ENCODE measurements at places on chromosomes 6 and 20. TPM values are rescaled to one million over a fixed set of nuclear protein-coding genes. Genes with fewer than 3 reads are reported as not detected.

GRCh38 chr20:35768731-35769664 is 2.8 kb upstream of the PHF20 start:
- H3K27me3 ChIP-seq = no peaks in the 10 kb centered on the region
- no peaks in the 10 kb centered on the region for H3K36me3 ChIP-seq
- DNase-seq = peak; percentile 99
- peaks cover 48% of the 10 kb centered on the region for H3K4me1 ChIP-seq
- peak overlapping the region; percentile 90 for H3K27ac ChIP-seq

DNA sequence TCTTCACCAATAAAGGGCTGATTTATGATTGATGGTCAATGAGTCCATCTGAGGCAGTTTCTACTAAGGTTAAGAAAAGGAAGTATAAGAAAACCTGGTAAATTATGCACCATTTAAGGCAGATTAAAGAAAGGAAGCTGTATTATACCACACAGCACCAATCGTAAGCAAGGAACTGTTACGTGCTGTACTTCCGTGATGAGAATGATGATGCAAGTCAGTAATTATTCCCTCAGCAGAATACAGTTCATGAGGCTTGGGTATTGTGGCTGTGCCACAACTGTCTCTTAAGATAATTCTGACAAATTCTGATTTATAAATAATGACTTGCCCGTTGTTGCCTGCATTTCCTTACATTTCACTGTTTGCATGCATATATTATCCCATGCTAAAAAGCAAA is 699.0 kb downstream of the HDGFL1 start:
- H3K36me3 ChIP-seq = no peaks in the 10 kb centered on the region
- no peak overlapping the region for H3K27ac ChIP-seq
- no peaks in the 10 kb centered on the region for H3K4me1 ChIP-seq
- DNase-seq = no peak

DNA sequence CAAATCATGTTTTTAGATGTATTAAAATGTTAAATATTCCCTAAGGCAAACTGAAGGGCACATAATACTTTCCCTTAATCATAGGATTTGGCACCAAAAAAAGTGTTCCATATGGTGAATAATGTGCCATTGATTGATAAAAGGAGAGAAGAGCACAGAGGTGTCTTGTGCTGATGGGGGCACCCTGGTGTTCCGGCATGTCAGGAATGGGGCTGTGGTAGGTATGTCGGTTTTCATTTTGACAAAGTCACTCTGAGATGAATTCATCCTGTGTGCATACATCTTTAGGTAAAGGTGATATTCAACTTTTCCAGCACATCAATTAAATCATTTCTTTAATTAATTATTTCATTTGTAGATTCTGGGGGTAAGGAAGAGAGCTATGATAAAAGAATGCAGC is 36.8 kb downstream of the CENPW start:
- no peaks in the 10 kb centered on the region for H3K4me1 ChIP-seq
- DNase-seq = no peak
- H3K4me3 ChIP-seq = no peak overlapping the region
- no peaks in the 10 kb centered on the region for H3K27me3 ChIP-seq
- H3K36me3 ChIP-seq = no peaks in the 10 kb centered on the region
- no peak overlapping the region for H3K27ac ChIP-seq

DNA sequence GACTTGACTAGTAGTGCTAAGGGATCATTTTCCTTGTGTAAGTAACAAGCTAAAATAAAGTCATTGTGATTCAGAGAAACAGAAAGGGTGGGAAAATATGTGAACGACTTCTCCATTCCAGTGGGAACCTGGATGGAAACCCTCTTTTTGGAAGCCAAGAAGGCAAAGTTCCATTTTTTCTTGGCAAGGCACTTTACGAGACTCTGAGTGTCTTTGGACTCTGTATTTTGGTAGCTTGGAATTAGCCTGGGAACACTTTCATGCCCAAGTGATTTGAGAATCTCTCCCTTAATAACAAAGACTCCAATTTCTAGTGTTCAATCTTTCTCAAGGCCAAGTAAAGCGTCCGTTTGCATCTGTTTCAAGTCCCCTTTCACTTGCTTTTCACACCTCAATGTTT is 100.5 kb upstream of the SASH1 start:
- no peak overlapping the region for H3K4me3 ChIP-seq
- peak; percentile 66 for DNase-seq
- peaks cover 7% of the 10 kb centered on the region for H3K4me1 ChIP-seq
- no peaks in the 10 kb centered on the region for H3K27me3 ChIP-seq
- H3K36me3 ChIP-seq = no peaks in the 10 kb centered on the region

- H3K4me1 ChIP-seq = peaks cover 74% of the 10 kb centered on the region
- peak overlapping the region; percentile 96 for H3K27ac ChIP-seq
- DNase-seq = no peak
- H3K4me3 ChIP-seq = no peak overlapping the region
- peaks cover 32% of the 10 kb centered on the region for H3K36me3 ChIP-seq
Measured at GRCh38 chr6:57180596-57180995, 8.5 kb downstream of the BAG2 start.

- no peaks in the 10 kb centered on the region for H3K4me1 ChIP-seq
- no peak overlapping the region for H3K4me3 ChIP-seq
- DNase-seq = no peak
- no peaks in the 10 kb centered on the region for H3K36me3 ChIP-seq
- H3K27ac ChIP-seq = no peak overlapping the region
Measured at GRCh38 chr20:45576995-45577394, 2.1 kb downstream of the WFDC8 start.

DNA sequence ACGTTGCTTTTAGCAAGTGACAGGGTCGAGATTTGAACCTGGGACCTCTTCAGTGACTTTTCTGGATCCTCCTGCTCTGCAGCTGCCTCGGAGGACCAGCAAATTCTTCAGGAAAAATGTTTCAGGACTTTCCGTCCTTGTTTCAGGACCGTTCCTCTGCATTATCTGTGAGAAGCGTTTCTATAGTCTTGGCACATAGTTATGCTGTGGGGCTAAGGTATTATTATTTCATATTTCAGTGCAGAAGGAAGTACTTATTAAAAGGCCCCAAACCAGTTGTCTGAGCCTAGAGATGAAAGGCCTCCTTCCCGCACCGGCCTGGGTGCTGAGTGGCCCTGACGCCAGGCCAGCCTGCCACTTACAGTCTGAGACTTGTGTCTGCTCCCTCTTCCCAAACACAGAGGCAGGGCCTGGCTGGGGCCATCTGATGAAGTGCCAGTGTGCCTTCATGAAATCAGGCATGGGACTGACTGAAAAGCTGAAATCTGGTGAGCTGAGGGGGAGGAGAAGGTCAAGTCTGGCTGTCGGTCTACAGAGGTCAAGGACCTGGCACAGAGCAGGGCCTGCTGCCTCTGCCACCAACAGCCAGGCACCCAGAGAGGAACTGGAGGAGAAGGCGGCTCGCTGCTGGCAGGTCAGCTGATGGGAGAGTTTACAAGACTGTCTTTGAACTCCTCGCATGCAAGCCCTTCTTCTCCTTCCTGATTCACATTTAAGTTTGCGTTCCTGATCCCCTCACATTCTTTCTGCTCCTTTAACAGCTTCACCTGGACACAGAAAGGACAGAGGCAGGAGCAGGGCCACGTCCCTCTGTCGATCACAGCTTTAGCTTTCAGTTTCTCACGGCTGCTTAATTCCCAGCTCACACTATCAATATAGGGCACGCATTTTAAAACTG is 8.9 kb upstream of the QKI start:
- no peaks in the 10 kb centered on the region for H3K27me3 ChIP-seq
- H3K4me3 ChIP-seq = peak overlapping the region; percentile 38
- peak overlapping the region; percentile 82 for H3K27ac ChIP-seq
- peak; percentile 60 for DNase-seq
- peaks cover 28% of the 10 kb centered on the region for H3K4me1 ChIP-seq

DNA sequence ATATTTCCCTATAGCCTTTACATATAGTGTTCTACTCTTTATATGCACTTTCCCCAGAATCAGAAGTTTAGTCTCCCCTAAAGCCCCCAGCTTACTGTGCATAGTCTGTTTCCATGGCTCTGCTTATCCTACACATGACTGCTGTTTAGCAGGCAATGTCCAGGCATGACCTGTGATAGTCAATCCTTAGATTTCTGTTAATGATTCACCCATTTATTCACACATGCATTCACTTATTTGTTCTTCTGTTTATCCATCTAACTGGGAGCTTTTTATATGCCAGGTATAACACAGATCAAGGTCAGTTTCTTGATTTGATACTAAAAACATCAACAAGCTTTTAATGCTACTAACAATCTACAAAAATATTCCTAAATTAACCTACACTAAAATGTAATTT is 300.8 kb downstream of the PHF3 start:
- H3K4me3 ChIP-seq = no peak overlapping the region
- no peaks in the 10 kb centered on the region for H3K36me3 ChIP-seq
- no peaks in the 10 kb centered on the region for H3K4me1 ChIP-seq
- no peaks in the 10 kb centered on the region for H3K27me3 ChIP-seq
- DNase-seq = no peak
- H3K27ac ChIP-seq = no peak overlapping the region

- no peak overlapping the region for H3K4me3 ChIP-seq
- no peaks in the 10 kb centered on the region for H3K36me3 ChIP-seq
- no peak for DNase-seq
- H3K27me3 ChIP-seq = no peaks in the 10 kb centered on the region
Measured at GRCh38 chr6:54959820-54960219, 113.2 kb downstream of the FAM83B start.

DNA sequence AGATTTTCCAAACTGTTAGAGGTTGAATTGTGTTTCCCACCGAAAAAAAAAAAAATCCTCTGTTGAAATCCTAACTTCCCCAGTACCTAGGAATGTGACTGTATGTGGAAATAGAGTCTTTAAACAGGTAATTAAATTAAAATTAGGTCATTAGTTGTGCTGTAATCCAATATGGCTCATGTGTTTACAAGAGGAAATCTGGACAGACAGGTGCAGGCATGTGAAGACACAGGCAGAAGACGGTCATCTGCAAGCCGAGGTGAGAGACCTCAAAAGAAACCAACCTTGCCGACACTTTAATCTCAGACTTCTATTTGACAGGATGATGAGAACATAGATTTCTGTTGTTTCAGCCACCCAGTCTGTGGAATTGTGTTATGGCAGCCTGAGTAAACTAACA is 28.6 kb upstream of the EZR start:
- H3K4me3 ChIP-seq = no peak overlapping the region
- no peak for DNase-seq
- H3K27ac ChIP-seq = no peak overlapping the region
- H3K27me3 ChIP-seq = no peaks in the 10 kb centered on the region
- peaks cover 28% of the 10 kb centered on the region for H3K4me1 ChIP-seq

DNA sequence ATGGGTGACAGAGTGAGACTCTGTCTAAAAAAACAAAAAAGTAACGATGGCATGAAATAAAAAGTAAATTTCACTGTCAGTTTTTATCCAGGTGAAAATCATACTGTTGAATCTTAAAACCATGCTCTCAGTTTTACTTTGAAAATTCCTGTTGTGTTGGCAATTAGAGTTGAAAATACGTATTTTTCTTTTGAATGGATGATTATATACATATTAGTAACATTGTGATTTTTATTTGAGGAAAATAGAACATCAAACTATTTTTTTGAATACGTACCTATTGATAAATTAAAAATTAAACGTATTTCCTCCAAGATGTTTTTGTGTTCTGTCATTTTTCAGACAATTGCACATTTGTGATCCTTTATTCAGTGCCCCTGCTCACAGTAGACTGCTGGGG is 14.7 kb downstream of the CEP43 start:
- no peaks in the 10 kb centered on the region for H3K27me3 ChIP-seq
- DNase-seq = no peak
- H3K4me3 ChIP-seq = no peak overlapping the region
- peaks cover 24% of the 10 kb centered on the region for H3K36me3 ChIP-seq

- no peak overlapping the region for H3K4me3 ChIP-seq
- no peaks in the 10 kb centered on the region for H3K36me3 ChIP-seq
- H3K27ac ChIP-seq = no peak overlapping the region
- DNase-seq = no peak
Measured at GRCh38 chr6:109118871-109119354, 23.6 kb downstream of the CEP57L1 start.

- no peaks in the 10 kb centered on the region for H3K27me3 ChIP-seq
- peaks cover 5% of the 10 kb centered on the region for H3K4me1 ChIP-seq
- H3K27ac ChIP-seq = no peak overlapping the region
- H3K36me3 ChIP-seq = no peaks in the 10 kb centered on the region
Measured at GRCh38 chr6:163733061-163733460, 318.5 kb downstream of the QKI start.

DNA sequence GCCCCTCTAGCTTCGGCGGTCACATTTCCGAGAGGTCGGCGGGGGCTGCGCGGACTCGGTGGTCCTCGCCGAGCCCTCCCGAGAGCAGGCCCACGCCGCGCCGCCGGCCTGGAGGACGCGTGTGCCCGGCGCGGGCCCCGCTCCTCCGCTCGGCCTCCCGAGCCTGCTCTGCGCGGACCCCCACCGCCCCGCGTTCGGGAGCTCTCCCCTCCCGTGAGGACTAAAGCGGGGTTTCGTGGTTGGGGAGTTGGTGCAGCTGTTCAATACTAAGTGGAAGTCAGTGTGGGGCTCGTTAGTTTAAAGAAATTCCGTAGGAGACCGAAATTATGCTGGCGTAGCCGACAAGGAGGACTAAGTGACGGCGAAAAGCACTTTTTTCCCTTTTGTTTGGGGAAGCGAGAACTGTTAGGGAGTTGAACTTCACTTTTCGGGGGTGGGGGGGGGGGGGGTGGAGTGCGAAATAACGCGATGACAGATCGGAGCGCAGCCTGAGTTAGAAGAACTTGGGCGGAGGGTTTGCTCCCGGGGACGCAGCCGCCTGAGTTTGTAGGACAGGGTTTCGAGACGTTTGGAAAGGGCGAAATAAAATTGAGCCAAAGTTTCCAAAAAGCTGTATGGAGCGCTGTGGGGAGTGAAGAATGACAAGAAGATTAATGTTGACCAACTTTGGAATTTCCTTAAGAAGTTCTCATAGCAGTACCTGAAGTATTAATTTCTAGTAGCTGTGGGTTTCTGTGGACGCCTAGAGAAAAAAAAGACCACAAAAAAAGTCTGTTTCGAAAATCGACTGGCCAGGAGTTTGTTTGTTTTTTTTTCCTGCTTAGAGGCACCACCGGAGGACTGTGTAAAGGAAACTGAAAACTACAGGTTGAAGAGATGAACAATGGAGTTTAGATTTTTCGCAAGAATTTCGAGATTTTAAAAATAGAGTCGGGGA is 1.4 kb downstream of the QKI start:
- H3K36me3 ChIP-seq = no peaks in the 10 kb centered on the region
- no peaks in the 10 kb centered on the region for H3K27me3 ChIP-seq
- DNase-seq = no peak

- DNase-seq = no peak
- H3K27ac ChIP-seq = no peak overlapping the region
- no peaks in the 10 kb centered on the region for H3K36me3 ChIP-seq
- H3K27me3 ChIP-seq = no peaks in the 10 kb centered on the region
- no peaks in the 10 kb centered on the region for H3K4me1 ChIP-seq
Measured at GRCh38 chr6:126919947-126920346, 198.5 kb upstream of the RSPO3 start.

Gene CLPSL2
- not detected for total RNA-seq

Gene EYA2
- total RNA-seq = 3.1 TPM

Gene SPATA25
- total RNA-seq = 2.7 TPM

Gene CYP39A1
- total RNA-seq = 10.4 TPM

Gene TOX2
- total RNA-seq = 30.3 TPM

Gene FAM83B
- not detected for total RNA-seq

Gene SALL4
- total RNA-seq = not detected
